ENCODE measurements at places on chromosomes 1 and 21. TPM values are rescaled to one million over a fixed set of nuclear protein-coding genes. Genes with fewer than 3 reads are reported as not detected.

- no peak for DNase-seq
These were observed 141.4 kb downstream of the PEX14 start for GRCh38 chr1:10615932-10616671.

- DNase-seq, result peak; percentile 95
These were observed at the start of gene S100A10 for GRCh38 chr1:151993734-151994496. S100A10 (minus strand) TSS chr1:151993859; CDS start chr1:151986230, 7,629 bp downstream.

The TRAF3IP3 gene
- total RNA-seq, result not detected

- DNase-seq, result no peak
These were observed 37.8 kb upstream of the POFUT2 start for GRCh38 chr21:45325206-45326168.

GRCh38 chr1:53631622-53632310 lies 107.2 kb downstream of the GLIS1 start:
- DNase-seq, result no peak

The PPFIA4 gene
- total RNA-seq, result 8.2 TPM

DNA sequence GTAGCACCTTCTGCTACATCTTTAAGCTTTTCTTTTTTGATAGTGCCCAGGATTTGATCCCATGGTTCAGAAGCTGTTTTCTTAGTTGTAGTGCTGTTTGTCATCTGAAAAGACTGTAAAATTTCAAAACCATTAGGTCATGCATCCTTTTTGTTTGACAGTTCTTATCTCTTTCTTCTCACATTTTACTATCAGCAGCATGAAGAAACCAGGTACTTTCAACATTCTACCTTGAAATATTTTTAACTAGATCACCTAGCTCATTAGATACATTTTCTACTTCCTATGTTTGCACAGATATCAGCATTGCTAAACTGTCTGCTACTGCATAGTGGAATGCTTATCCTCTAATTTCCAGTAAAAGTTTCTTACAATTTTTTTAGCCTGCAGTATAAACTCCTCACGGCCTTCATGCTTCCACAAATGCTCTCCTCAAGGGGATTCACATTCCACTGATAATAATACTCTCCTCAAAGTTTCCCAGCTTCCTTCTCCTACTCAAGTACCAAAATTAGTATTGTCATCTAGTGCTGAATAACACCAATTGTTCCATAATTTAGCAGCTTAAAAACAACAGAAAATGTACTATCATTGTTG lies 243.9 kb upstream of the ZRANB2 start:
- no peak for DNase-seq

GRCh38 chr1:185598332-185598731 lies 135.9 kb upstream of the HMCN1 start:
- DNase-seq, result no peak

DNA sequence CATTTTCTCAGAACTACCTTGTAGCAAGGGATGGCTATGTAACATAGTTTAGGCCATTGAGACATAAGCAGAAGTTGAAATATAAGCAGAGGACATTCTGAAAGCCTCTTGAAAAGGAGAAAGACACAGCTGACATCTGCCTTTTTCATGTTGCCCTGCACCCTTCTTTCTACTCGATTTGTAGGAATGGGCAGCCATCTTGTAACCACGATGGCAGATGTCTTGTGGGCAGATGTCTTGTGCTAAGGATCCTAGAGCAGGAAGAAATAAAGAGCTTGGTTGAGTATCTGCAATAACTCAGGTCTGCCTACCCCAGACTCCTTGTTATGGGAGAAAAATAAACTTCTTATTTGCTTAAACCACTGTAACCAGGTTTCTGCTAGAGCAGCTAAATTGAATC lies 351.0 kb downstream of the PDE4B start:
- DNase-seq, result no peak

The CDC7 gene
- 2.8 TPM for total RNA-seq

The CLIC4 gene
- total RNA-seq, result 547 TPM

- DNase-seq, result peak; percentile 9
These were observed 164.6 kb downstream of the ACTL8 start for GRCh38 chr1:17919525-17920439.

The CLCA1 gene
- not detected for total RNA-seq

- no peak for DNase-seq
These were observed 83.1 kb downstream of the HHIPL2 start for GRCh38 chr1:222464841-222465210.

- DNase-seq, result no peak
These were observed 71.0 kb downstream of the RGS13 start for GRCh38 chr1:192706936-192707335.

DNA sequence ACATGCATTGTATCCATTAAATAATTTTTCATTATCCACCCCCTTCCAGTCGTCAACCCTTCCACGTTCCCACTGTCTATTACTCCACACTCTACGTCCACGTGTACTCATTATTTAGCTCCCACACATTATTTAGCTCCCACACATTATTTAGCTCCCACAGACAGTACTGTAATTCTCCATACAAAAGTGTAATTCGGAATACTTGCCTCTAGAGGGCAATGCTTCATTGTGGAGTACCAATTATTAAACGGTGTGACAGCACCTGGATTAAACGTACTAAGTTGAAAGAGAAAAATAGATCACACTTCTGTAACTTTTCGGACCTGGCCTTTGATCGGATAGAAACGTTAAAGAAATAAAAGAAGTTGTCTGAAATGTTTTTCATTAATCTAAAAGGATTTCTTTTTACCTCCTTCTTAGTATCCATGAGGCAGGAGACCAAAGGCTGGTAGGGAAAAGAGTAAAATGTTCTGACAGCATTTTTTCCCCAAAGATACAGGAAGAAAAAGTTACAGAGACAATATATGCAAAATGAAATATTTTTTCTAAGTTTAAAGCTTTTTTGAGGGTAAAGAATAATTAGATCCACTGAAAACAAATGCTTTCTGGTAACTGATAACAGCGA lies 99.2 kb downstream of the LHX8 start:
- peak; percentile 37 for DNase-seq

GRCh38 chr1:70685300-70686286 lies 274.5 kb downstream of the CTH start:
- peak; percentile 40 for DNase-seq

- peak; percentile 48 for DNase-seq
These were observed 9.0 kb downstream of the PRDX1 start for GRCh38 chr1:45512641-45513054.

The MYOC gene
- not detected for total RNA-seq

DNA sequence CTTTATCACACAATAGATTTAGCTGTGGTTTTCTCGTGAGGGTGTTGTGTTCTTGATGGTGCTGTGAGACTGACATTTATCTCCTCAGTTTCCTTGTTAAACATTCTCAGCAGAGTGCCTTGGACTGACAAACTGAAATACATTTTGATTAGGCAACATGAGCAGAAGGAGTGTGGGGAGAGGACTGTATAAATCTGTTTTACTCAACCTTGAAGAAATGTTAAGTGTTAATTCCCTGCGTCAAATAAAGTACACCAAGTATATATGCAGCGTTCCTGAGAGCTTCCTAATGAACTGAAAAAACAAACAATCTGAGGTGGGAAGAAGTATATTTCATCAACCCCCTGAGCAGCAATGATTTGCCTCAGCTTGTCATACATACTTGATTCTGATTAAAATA lies 540.3 kb upstream of the B3GALT2 start:
- DNase-seq, result no peak

The ADARB1 gene
- 34.3 TPM for total RNA-seq

DNA sequence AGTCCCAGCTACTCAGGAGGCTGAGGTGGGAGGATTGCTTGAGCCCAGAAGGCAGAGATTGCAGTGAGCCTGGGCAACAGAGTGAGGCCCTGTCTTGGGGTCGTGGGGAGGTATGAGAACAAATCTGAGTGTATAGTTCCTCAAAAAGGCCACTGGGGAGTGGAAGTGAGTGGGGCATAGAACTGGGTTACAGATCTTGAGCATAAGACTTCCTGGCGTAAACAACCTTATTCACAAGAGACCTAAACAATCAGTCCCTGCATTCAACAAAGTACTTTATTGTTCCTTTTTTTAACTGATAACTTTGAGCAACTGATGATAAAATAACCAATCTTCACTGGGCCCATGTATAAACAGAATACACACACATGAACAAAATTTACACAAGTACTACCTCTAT lies 72.7 kb upstream of the MUTYH start:
- no peak for DNase-seq

The KCTD3 gene
- total RNA-seq, result 38.6 TPM

The SLC44A5 gene
- total RNA-seq, result 3.2 TPM

DNA sequence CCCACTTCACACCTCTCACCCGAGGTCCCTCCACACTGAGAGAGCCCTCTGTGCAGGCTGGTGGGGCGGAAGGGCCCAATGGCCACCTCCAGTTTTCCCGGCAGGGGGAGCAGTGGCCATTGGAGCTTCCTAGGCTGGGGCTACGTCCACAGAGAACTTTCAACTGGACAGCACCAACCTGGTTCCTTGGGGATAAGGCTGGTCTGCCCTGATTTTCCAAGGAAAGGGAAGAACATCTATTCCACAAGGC lies 20.3 kb upstream of the LAPTM5 start:
- no peak for DNase-seq

GRCh38 chr1:94792473-94793295 lies 27.5 kb upstream of the SLC44A3 start:
- peak; percentile 96 for DNase-seq

- DNase-seq, result no peak
These were observed 32.1 kb upstream of the CHRM3 start for GRCh38 chr1:239354231-239354630.

The TSPEAR gene
- total RNA-seq, result not detected

GRCh38 chr1:107677697-107678096 lies 287.3 kb downstream of the VAV3 start:
- peak; percentile 75 for DNase-seq

GRCh38 chr1:184502161-184502560 lies 115.3 kb downstream of the C1orf21 start:
- DNase-seq, result no peak

- no peak for DNase-seq
These were observed 17.2 kb downstream of the PTP4A2 start for GRCh38 chr1:31920956-31921355.

The DDR2 gene
- total RNA-seq, result 17.0 TPM

- DNase-seq, result no peak
These were observed 125.5 kb downstream of the ADAMTS1 start for GRCh38 chr21:26719750-26720149.

The BEST4 gene
- 0.67 TPM for total RNA-seq

- DNase-seq, result no peak
These were observed 19.2 kb downstream of the S100A7 start for GRCh38 chr1:153441238-153441755.

GRCh38 chr1:156053768-156054499 lies at the start of gene UBQLN4:
UBQLN4 (minus strand) TSS chr1:156053798; CDS start chr1:156053701, 97 bp downstream.
- peak; percentile 72 for DNase-seq

DNA sequence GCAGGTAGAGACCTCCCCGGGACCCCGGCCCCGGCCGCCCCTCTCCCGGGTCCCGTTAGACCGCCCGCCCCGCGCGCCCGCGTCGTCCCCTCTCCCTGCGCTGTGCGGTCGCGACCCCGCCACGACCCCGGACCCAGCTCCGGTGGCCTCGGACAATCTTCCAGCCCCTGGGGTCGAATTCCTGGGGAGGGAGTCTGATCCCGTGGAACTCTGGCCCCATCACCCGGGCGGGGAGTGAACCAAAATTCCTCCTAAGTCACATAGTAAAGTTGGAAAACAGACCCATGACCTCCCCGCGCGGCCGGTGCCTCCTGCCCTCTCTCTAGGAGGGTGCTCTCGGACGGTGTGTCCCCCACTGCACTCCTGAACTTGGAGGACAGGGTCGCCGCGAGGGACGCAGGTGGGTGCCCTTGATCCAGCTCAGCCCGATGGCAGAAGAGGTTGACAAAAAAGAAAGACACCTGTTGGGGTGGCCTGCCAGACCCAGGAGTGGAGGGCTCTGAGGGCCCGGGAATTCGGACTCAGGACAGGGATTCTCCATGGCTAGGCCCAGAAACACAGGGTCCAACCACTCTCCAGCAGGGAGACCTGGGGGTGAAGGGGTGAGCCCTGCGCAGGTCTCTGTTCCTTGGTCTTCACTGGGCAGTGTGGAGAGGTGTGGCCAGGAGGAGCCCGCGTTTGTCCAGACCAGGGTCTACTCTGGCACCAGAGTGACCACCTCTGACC lies 451 bp downstream of the ADAMTSL4 start:
- DNase-seq, result no peak

DNA sequence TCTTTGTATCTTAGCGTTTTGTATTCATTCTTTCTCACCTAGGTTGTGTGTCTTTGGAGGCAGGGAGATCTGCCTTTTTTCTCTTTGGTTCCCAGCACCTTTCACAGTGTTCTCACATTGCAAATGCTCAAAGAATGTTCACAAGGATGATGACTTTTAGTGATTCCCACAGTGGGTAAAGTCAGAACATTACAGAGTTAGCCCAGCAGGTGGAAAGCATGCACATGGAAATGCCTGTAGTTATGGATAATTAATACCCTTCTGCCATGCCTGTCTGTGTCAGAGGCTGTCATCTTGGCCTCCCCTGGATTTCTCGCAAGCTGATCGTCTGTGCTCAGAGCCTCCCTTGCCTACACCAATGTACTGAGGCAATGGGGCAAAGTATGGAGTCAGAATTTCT lies 458.9 kb downstream of the LMO4 start:
- DNase-seq, result peak; percentile 18

DNA sequence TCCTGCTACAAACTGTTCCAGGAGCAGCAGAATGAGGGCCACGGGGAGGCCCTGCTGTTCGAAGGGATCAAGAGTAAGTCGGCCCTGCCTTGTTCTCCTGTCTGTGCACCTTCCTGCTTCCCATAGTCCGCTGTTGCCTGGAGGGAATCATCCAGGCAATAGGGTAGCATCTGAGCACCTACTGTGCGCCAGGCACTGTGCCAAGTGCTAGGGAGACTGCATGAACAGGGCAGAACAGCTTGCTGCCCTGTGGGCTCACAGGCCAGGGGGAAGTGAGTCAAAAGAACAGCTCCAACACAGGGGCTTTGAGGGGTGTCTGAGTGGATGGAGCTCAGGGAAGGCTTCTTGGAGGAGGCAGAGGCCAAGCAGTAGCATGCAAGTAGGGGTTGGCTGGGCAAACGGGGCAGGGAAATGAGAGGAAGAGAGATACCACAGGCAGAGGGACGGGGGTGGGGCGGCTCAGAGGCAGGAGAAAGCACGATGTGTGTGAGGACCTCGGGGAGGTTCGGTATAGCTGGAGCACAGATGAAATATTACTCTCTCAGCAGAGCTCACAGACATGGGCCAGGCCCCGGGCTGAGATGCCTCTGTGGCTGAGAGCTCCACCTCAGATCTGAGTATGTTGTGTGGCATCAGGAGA lies 15.5 kb upstream of the PADI6 start:
- no peak for DNase-seq

DNA sequence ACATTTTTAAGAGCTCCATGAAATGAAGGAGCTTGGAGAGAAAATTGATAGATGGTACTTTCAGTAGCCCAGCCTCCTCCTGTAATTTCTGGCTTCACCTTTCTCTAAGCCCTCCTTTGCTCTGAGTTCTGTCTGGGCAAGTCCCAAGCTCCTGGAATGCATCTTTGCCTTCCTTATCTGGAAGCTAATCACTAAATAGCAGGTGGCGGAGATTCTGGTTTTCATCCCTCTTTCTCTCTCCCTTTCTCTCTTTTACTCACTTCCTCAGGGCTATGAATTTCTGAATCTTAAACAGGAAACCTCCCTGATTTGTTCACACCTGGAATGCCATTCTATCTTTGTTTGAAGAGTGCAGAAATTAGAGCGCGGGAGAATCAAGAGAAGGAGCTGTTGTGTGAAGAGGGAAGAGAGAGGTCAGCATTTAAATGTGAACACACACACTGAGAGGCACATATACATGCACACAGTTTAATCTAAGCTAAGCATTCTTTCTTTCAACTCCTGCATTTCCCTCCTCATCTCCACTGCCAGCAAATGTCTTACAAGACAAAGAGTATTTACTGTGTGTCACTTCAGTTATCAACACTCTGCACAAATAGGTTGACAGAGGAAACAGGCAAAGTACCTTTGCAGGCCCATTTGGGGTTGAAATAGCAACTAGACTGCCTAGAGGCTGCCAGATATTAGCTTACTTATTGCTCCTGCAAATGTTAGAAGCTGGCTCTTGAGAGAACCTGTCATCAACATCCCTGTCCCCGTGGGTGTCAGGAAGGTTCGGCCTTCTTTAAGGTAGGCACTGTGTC lies 199.4 kb upstream of the CAMK1G start:
- DNase-seq, result peak; percentile 84

Data from mammary epithelial cell (primary cell).